Activated CD8-positive, alpha-beta memory T cell treated with anti-CD3 and anti-CD28 coated beads for 36 hours (primary cell): ENCODE measurements at places on chromosomes 3 and 15. TPM values are rescaled to one million over a fixed set of nuclear protein-coding genes. Genes with fewer than 3 reads are reported as not detected.

The HIGD2B gene
- 0.17 TPM for total RNA-seq

The TYRO3 gene
- 1.8 TPM for total RNA-seq

The GOLGA8G gene
- not detected for total RNA-seq

The TXNRD3 gene
- total RNA-seq = 1.8 TPM

The SPG21 gene
- total RNA-seq = 69.6 TPM

The B3GALNT1 gene
- total RNA-seq = 3.4 TPM

The GPR27 gene
- 2.2 TPM for total RNA-seq

The SLC6A1 gene
- not detected for total RNA-seq

The COL6A5 gene
- not detected for total RNA-seq

The UNC45A gene
- total RNA-seq = 75.5 TPM

The CYP8B1 gene
- total RNA-seq = not detected

The TRIM42 gene
- total RNA-seq = not detected

The LINGO1 gene
- not detected for total RNA-seq

The TMEM115 gene
- total RNA-seq = 26.3 TPM

The CSTA gene
- not detected for total RNA-seq

The LTK gene
- total RNA-seq = 0.11 TPM

The GOLGA6A gene
- not detected for total RNA-seq

The RTP3 gene
- not detected for total RNA-seq

The SIDT1 gene
- total RNA-seq = 14.2 TPM

The CPA3 gene
- not detected for total RNA-seq

The ZNF385D gene
- total RNA-seq = not detected

The FAM81A gene
- 1.9 TPM for total RNA-seq

The PGBD4 gene
- 2.9 TPM for total RNA-seq

The LRRC34 gene
- total RNA-seq = 4.2 TPM

The GABRA5 gene
- total RNA-seq = not detected

The CRABP1 gene
- not detected for total RNA-seq

The SLC24A5 gene
- total RNA-seq = not detected

The ACP3 gene
- total RNA-seq = not detected

The RPP25 gene
- 9.7 TPM for total RNA-seq

The CHRM5 gene
- total RNA-seq = not detected

The TAGLN3 gene
- total RNA-seq = 0.52 TPM

The ZNF660 gene
- total RNA-seq = 0.48 TPM

The ALS2CL gene
- total RNA-seq = 0.69 TPM

The ZNF620 gene
- 6.7 TPM for total RNA-seq

The GPR62 gene
- not detected for total RNA-seq

The MUC20 gene
- total RNA-seq = 1.0 TPM

The C3orf20 gene
- total RNA-seq = 0.08 TPM

The CACNA2D2 gene
- 0.55 TPM for total RNA-seq

The SPINK8 gene
- not detected for total RNA-seq

The MUC4 gene
- total RNA-seq = 0.13 TPM

The PPP1R14D gene
- total RNA-seq = not detected
